ENCODE measurements at places on chromosomes 2 and 18.

GRCh38 chr2:143030127-143030526 lies 99.1 kb upstream of the ARHGAP15 start:
- DNase-seq: peak; percentile 18

DNA sequence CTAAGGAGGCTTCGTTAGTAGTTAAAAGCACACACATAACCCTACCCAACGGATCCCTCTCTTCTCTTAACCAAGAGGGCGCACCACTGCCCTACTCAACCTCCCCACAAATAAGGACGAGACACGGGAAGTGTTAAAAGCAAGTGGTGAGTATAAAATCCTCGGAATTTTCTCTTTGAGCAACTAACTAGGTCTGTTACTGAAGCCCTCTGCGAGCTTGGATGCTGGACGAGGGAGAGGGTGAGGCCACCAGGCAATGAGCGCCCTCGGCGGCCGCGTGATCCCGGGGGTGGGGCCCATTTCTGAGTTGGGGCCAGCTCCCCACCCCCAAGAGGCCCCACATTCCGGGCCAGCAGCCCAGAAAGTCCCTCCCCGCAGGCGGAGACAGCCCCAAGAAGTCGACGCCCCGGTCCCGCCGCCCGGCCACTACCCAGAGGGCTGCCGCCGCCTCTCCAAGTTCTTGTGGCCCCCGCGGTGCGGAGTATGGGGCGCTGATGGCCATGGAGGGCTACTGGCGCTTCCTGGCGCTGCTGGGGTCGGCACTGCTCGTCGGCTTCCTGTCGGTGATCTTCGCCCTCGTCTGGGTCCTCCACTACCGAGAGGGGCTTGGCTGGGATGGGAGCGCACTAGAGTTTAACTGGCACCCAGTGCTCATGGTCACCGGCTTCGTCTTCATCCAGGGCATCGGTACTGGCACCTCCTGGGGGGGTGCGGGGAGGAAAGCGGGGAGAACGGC lies at the start of gene CYBRD1:
Gene CYBRD1, plus strand, starts transcription at position 423 of the 736 bp plus-strand sequence. Its CDS starts 72 bp downstream, at position 495.
- peak; percentile 94 for DNase-seq

- peak; percentile 63 for DNase-seq
These were observed 101.4 kb upstream of the CELF4 start for GRCh38 chr18:37666991-37667390.

- DNase-seq: no peak
These were observed 38.6 kb downstream of the SNED1 start for GRCh38 chr2:241036964-241037421.

GRCh38 chr2:205696331-205696926 lies 14.1 kb downstream of the NRP2 start:
- no peak for DNase-seq

DNA sequence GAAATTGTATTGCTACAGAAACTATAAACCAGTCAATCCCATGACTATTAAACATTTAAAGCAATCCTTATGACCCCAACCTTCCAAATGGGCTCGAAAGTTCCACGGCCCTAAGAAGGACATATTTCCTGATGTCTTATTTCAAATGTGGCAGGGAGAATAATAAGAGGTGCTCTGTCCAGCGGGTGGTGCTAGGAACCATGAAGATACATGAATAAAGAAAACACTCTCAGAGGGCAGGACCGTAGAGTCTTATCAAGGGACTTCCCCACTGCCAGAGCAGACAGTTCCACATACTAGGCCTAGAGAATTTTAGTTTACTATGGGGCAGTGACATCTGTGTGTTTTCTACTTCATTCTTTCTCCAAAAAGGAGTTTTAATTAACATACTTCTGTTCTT lies 187.1 kb upstream of the PIK3C3 start:
- DNase-seq: peak; percentile 16
